ENCODE measurements at places on chromosomes 11 and 22. TPM values are rescaled to one million over a fixed set of nuclear protein-coding genes. Genes with fewer than 3 reads are reported as not detected.

- no peaks in the 10 kb centered on the region for H3K27me3 ChIP-seq
- DNase-seq: no peak
- H3K27ac ChIP-seq: peak overlapping the region; percentile 41
- no peaks in the 10 kb centered on the region for H3K4me1 ChIP-seq
- no peaks in the 10 kb centered on the region for H3K36me3 ChIP-seq
Measured at GRCh38 chr22:40603088-40603605, 33.4 kb downstream of the MRTFA start.

GRCh38 chr11:11039208-11039965, 181.5 kb upstream of the ZBED5 start:
- no peaks in the 10 kb centered on the region for H3K27me3 ChIP-seq
- no peak overlapping the region for H3K4me3 ChIP-seq
- no peaks in the 10 kb centered on the region for H3K36me3 ChIP-seq
- H3K4me1 ChIP-seq: no peaks in the 10 kb centered on the region

GRCh38 chr11:90423378-90423777, 200.5 kb upstream of the CHORDC1 start:
- no peak overlapping the region for H3K27ac ChIP-seq
- no peaks in the 10 kb centered on the region for H3K36me3 ChIP-seq
- H3K4me1 ChIP-seq: no peaks in the 10 kb centered on the region
- no peak overlapping the region for H3K4me3 ChIP-seq
- H3K27me3 ChIP-seq: no peaks in the 10 kb centered on the region

- no peaks in the 10 kb centered on the region for H3K36me3 ChIP-seq
- H3K27ac ChIP-seq: no peak overlapping the region
- no peak for DNase-seq
- H3K4me3 ChIP-seq: no peak overlapping the region
- no peaks in the 10 kb centered on the region for H3K4me1 ChIP-seq
Measured at GRCh38 chr11:72313912-72314598, 70.1 kb upstream of the PHOX2A start.

GRCh38 chr11:118610773-118611432, 3.5 kb downstream of the PHLDB1 start:
- H3K4me3 ChIP-seq: peak overlapping the region; percentile 71
- H3K36me3 ChIP-seq: no peaks in the 10 kb centered on the region
- H3K27me3 ChIP-seq: no peaks in the 10 kb centered on the region
- DNase-seq: peak; percentile 83
- peaks cover 18% of the 10 kb centered on the region for H3K4me1 ChIP-seq
- peak overlapping the region; percentile 99 for H3K27ac ChIP-seq

TNNT3 gene
- total RNA-seq: 3.2 TPM

DNA sequence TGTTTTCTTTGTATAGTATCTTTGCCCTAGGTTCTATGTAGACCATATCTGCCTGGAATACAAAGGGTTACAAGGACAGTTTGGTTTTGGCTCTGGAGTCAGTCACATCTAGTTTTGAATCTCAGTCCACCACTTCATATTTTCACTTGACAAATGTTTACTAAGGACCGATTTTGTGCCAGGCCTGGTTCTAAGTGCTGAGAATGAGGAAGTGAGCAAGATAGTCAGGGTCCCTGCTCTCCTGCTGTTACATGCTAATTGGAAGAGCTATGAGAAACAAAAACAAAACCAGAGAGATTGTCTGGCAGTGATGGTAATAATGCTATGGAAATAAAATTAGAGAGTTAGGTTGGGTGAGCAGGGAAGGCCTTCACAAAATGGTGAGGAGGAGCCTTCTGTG, 66.1 kb upstream of the ARHGAP20 start:
- H3K4me1 ChIP-seq: no peaks in the 10 kb centered on the region
- H3K4me3 ChIP-seq: no peak overlapping the region
- no peaks in the 10 kb centered on the region for H3K27me3 ChIP-seq
- no peak for DNase-seq

EXPH5 gene
- 0.26 TPM for total RNA-seq

DNA sequence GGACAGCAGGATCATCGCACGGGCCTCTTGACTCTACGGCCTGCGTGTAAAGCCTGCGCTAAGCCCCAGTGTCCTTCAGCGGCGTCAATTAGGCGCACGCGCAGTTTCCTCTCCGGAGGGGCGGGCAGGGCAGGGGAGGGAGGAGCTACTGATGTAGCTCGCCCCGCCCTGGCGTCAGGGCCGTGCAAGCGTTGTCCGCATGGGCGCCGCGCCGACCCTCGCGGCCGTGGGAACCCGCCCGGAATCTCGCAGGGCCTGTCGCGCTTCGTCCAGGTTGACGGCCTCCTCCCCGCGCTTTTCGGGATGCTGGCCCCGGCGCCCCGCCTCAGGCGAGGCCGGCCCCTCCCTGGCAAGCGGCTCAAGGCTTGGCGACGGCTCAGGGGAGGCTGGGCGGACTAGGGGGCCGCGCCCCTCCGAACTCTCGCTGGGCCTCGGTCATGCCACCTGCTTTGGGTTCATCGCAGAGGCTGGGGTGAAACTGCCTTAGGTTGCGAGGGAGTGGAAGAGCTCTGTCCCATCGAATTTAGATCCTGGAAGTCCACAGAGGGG, 61.1 kb downstream of the ST3GAL4 start:
- peak overlapping the region; percentile 83 for H3K27ac ChIP-seq
- H3K36me3 ChIP-seq: no peaks in the 10 kb centered on the region
- H3K4me1 ChIP-seq: peaks cover 17% of the 10 kb centered on the region
- peak overlapping the region; percentile 37 for H3K4me3 ChIP-seq
- peak; percentile 91 for DNase-seq
- no peaks in the 10 kb centered on the region for H3K27me3 ChIP-seq

- DNase-seq: no peak
- no peaks in the 10 kb centered on the region for H3K36me3 ChIP-seq
- H3K4me1 ChIP-seq: no peaks in the 10 kb centered on the region
- H3K27me3 ChIP-seq: no peaks in the 10 kb centered on the region
- H3K27ac ChIP-seq: no peak overlapping the region
- H3K4me3 ChIP-seq: no peak overlapping the region
Measured at GRCh38 chr22:24803064-24803542, 2.9 kb upstream of the SGSM1 start.

SPATA19 gene
- total RNA-seq: not detected

APOBEC3B gene
- total RNA-seq: 1.5 TPM

SAA2 gene
- 3.8 TPM for total RNA-seq

GRCh38 chr22:36546932-36547331, 18.0 kb upstream of the EIF3D start:
- H3K36me3 ChIP-seq: no peaks in the 10 kb centered on the region
- H3K27ac ChIP-seq: no peak overlapping the region
- no peak for DNase-seq
- no peaks in the 10 kb centered on the region for H3K4me1 ChIP-seq
- H3K4me3 ChIP-seq: no peak overlapping the region

DNA sequence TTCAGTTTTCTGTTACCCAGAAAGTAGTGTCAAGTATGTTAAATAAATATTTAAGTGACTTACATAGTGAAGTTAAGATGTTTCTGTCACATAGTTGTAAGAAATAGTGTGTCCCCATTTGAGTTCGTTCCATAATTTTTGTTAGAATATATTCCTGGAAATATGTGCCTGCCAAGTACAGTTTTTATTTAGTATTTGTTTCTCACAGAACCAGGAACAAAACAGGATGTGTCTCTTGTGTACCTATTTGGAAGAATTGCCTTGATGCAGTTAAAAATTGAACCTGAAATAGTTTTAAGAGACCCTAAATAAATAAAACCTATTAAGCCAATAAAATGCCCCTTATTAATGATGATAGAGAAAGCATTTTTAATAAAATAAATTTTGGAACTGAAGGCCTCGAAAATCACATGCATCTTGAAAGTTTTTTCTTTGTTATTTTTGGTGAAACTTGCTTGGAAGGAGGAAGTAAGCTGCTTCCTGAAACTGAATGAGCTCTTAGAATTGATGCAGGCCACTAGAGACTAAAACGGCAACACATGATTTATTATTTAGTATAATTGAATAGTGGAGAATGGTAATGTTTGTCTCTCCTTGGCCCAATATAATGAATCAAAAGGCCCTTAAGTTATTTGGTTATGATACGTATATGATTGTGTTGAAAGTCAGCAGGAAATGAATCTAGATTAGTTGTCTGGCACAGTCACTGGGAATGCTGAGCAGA, 55.9 kb downstream of the SWAP70 start:
- H3K4me1 ChIP-seq: peaks cover 6% of the 10 kb centered on the region
- H3K27me3 ChIP-seq: no peaks in the 10 kb centered on the region
- no peak for DNase-seq
- H3K27ac ChIP-seq: peak overlapping the region; percentile 48

DNA sequence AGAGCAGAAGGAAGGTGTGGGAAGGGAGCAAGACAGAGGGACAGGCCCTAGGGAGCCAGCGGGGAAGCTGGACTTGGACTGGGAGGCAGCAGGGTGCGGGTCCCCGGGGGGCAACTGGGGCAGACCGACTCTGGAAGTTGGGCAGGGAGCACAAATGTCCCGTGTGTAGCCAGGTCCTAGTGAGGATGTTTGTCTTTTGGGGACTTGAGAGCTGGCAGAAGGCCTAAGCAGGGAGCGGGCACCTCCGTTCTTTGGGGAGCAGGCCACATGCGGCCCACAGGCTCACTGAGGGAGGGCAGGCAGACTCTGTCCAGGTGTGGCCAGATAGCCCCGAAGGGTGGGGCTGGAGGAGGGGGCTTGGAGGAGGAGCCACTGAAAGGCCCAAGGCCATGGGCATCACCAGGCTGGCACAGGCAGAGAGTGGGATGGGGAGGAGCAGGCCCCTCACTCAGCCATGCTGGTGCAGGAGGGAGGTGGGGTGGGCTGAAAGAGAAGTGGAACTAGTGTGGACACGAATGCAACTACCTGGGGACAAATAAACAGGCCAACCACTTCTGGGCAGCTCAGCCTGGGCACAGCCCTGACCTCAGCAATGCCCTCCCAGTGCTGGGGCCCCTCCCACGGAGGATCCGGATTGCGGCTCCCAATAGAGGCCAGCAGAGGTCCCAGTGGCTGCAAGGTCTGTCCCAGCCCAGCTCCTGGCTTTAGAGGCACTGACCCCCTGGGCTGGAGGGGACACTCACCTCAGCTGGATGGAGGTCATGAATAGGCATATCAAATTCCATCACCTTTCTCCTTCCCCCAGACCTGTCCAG, 1.3 kb upstream of the SCARF2 start:
- no peaks in the 10 kb centered on the region for H3K36me3 ChIP-seq

GRCh38 chr11:121488641-121489040, 35.9 kb upstream of the SORL1-AS1 start:
- no peak overlapping the region for H3K4me3 ChIP-seq
- no peaks in the 10 kb centered on the region for H3K36me3 ChIP-seq
- no peaks in the 10 kb centered on the region for H3K27me3 ChIP-seq
- no peak for DNase-seq

SCGB1C1 gene
- not detected for total RNA-seq

DNA sequence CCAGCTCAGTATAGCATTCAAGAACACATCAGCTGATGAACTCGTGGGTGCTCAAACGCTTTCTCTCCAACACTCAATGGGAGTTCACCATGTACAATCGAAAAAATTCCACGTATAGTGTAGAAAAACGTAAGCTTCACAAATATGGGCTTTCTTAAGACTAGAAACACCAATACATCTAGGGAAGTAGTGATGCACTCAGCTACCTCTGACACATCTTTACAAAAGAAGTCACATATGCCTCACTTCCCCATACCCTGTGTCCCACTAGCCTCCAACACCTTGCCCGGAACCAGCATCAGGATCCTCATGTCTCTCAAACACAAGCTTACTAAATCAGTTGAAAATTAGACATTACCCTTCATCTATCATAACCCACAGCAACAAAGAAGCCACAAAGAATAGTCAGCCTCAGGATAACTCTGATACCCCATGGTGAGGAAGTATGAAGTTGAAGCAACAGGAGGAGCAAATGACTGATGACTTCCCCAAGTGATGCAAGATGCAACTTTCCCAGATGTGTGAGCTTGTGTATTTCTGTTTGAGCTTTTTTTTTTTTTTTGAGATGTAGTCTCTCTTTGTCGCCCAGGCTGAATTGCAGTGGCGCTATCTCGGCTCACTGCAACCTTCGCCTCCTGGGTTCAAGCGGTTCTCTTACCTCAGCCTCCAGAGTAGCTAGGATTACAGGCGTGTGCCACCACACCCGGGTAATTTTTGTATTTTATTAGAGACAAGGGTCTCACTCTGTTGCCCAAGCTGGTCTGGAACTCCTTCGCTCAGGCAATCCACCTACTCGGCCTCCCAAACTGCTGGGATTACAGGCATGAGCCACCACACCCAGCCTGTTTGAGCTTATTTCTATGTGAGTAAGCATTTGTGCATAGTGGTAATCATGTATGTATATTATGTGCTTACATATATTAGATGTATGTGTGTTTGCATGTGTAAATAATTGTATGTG, 8.5 kb upstream of the DENND5A start:
- H3K4me3 ChIP-seq: no peak overlapping the region
- H3K27me3 ChIP-seq: no peaks in the 10 kb centered on the region
- no peak overlapping the region for H3K27ac ChIP-seq
- H3K36me3 ChIP-seq: no peaks in the 10 kb centered on the region
- no peak for DNase-seq

Measured in uterus (tissue), 4 donors.